NCI-H2029 treated with DMSO at 0.1 percent for 48 hours (cell line): ENCODE measurements at places on chromosomes 1 and 21.

DNA sequence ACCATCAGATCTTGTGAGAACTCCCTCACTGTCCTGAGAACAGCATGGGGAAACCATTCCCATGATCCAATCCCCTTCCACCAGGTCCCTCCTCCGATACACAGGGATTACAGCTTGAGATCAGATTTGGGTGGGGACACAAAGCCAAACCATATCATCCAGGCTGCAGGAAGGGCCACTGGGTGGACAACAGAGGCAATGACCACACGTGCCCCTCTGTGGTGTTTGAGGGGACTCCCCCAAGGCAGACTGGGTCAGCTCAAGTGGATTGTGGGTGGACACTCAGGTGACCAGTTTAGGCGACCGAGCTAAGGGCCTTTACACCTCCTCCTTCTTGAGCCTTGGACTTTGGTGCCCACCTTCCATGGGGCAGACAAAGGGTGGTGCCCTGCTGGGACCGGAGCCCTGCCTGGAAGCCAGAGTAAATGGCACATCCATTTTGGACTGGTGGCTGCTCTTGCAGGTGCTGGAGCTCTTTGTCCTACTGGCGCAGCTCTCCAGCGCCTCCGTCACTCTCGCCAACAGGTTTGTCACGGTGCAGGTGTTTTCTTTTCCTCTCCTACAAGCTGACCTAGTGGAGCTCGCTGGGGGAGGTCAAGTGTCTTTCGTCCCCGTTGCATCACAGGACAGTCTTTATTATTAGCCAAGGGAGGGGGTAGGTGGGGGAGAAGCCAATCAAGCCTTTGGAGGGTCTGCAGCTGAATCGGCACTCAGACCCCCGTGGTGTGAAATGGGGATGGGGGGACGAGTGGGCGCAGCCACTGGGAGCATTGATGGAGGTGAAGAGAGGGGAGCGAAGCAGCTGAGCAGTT is 37.6 kb downstream of the CRYAA start:
- DNase-seq = no peak

- DNase-seq = no peak
Observed at GRCh38 chr1:244496186-244496585, 35.1 kb downstream of the CATSPERE start.

- no peak for DNase-seq
Observed at GRCh38 chr21:44377922-44378645, 24.7 kb downstream of the TRPM2 start.

- no peak for DNase-seq
Observed at GRCh38 chr1:153771841-153772593, 3.2 kb upstream of the SLC27A3 start.

DNA sequence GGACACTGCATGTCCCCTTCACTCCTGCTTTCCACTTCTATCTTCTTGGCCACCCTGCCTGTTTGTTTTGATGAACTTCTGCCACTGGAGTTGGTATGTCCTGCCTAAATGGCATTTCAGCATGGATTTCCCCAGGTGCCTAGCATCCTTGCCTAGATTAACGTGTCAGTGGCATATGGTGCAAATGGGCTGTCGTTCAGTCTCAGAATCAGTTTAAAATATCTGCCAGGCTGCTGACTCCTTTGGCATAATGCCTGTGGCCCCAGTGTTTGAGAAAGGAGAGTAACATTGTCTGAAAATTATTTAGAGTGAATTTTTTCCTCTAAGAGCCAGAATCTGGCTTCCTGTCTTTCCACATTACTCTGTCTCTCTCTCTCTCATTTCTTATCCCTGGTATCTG is 64.9 kb upstream of the BARHL2 start:
- DNase-seq = no peak

GRCh38 chr1:213931836-213932235 is 55.9 kb upstream of the PROX1 start:
- no peak for DNase-seq

- DNase-seq = no peak
Observed at GRCh38 chr1:248817065-248817464, 8.7 kb downstream of the SH3BP5L start.

GRCh38 chr21:44592446-44593311 is at the start of gene KRTAP10-6:
KRTAP10-6 (minus strand) TSS chr21:44592505; CDS start chr21:44592484, 21 bp downstream.
- no peak for DNase-seq

- no peak for DNase-seq
Observed at GRCh38 chr1:156652131-156652991, 10.4 kb downstream of the BCAN start.

DNA sequence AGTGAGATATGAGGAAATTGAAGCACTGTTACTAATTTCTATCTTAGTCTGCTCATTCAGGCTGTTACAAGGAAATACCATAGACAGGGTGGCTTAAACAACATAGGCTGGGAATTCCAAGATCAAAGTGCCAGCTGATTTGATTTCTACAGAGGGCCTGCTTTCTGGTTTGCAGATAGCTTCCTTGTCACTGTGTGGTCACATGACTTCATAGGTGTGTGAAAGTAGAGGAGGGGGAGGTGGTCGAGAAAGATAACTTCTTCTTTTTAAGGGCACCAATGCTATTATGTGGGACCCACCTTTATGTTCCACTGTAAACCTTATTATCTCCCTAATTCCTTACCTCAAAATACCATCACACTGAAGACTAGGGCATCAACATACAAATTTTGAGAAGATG is 6.4 kb upstream of the BRINP3 start:
- DNase-seq = no peak

DNA sequence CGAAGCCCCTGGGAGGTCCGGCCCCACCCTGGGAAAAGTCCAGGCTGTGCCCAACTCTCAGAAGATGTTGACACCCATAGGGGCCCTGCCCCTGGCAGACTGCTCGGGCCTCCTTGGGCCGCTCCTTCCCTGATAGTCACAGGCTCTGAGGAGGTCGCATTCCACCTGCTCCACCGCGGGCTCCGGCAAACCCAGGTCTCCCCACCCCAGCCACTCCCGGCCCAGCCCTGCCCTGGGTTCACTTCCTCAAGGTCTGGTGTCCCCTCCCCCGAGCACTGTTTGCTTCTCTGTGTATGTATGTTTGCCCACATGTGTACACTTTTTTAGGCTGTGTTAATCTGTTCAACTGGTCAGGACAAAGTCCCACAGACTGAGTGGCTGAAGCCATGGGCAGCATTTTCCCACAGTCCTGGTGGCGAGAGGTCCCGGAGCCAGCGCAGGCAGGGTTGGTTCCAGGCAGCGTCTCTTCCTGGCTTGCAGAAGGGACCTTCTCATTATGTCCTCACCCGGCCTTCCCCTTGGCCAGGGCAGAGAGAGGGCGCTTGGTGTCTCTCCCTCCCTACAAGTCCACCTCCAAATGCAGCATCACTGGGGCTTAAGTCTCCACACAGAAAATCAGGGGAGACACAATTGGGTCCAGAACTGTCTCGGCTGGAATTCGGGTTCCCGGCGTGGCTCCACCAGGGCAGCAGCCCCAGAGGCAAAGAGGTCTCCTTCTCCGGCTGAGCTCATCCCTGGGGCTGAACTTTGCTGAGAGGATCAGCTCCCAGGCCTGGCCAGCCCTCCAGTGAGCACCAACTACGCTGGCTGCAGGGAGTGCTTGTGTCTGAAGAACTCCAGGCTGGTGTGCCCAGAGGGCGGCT is 10.5 kb upstream of the PRXL2B start:
- no peak for DNase-seq

GRCh38 chr1:15236746-15237145 is 10.3 kb upstream of the FHAD1 start:
- no peak for DNase-seq
